ENCODE measurements at places on chromosomes 4 and X.
A peak's percentile ranks its signal among the peaks of the same experiment; 100 is the strongest.

GRCh38 chr4:62806816-62807215, 1602.4 kb downstream of the TECRL start:
- DNase-seq: no peak

- no peak for DNase-seq
Observed at GRCh38 chr4:67371615-67372014, 173.7 kb downstream of the CENPC start.

- no peak for DNase-seq
Observed at GRCh38 chr4:136306361-136306760, 1225.9 kb downstream of the PCDH18 start.

GRCh38 chr4:10285028-10285427, 168.4 kb upstream of the WDR1 start:
- no peak for DNase-seq

DNA sequence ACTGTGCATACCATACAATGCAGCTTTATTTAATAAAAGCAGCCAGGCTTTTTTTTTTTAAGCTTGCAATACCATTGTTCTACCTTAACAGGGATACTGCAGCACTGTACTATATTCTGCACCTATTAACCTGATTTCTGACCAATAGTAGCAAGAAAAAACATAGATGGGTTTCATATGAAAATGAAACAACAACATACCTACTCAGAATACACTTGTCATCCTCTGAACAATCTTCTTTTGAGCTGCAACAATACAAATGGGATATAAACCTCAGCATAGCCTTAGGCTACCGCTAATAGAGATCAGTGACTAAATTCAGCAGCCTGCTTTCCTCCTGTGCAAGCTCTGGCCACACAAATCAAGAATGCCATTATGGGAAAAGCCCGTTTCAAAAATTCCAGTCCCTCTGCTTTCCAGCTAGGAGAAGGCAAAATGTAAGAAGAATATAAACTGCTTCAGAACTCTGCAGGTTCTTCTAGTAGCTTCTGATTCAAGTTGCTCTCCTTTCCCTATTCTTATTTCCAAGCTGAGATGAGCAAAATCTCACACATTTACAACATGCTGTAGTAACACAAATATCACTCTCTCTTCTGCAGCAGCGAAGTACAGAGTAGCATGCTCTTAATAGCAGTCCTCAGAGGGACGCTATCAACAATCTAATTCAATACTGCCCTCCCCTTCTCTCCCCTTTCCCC, 143.4 kb downstream of the KLHL13 start:
- DNase-seq: no peak

DNA sequence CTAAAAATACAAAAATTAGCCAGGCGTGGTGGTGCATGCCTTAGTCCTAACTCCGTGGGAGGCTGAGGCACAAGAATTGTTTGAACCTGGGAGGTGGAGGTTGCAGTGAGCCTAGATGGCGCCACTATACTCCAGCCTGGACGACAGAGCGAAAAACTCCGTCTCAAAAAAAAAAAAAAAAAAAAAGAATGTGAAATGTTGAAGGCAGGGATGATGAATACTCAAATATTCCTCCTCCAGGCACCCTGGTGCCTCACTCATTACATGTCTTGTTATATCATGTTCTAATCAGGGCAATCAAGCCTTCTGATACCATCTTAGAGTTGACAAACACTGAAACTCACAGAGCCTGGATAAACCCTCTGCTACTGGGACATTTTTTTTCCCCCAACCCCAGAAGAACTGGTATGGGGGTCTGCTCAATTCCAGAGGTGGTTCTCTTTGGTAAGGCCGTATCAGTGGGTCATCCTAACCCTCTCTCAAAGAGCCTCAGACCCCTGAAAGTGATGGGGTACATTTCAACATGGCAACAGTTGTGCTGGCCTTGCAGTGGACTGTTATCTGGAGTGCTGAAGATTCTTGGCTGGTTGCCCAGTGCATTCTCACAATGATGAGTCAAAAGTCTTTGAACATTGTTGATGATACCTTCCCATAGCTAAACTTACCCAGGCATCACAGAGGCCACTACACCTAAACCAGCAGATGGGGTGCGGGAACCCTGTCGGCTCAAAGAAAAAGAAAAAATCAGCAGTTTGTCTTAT, 2.4 kb upstream of the SH3KBP1 start:
- DNase-seq: peak; percentile 75

DNA sequence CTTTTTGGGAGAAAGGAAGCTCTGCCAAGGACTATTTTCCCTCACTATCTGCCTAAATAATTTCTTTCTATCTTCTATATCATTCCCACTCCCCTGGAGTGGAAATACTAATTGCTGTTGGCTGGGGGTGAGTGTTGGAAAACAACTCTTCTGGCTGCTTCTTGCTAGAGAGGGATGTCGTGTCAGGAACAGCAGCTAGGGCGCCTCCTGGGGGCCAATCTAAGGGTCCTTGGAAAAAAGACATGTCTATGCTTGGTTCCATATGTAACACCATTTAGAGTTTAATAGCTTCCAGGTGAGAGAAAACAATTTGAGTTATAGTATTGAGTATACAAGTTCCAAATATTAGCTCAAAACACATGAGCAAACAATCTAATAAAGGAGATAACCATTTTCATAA, 111.3 kb downstream of the MAGEE1 start:
- no peak for DNase-seq

DNA sequence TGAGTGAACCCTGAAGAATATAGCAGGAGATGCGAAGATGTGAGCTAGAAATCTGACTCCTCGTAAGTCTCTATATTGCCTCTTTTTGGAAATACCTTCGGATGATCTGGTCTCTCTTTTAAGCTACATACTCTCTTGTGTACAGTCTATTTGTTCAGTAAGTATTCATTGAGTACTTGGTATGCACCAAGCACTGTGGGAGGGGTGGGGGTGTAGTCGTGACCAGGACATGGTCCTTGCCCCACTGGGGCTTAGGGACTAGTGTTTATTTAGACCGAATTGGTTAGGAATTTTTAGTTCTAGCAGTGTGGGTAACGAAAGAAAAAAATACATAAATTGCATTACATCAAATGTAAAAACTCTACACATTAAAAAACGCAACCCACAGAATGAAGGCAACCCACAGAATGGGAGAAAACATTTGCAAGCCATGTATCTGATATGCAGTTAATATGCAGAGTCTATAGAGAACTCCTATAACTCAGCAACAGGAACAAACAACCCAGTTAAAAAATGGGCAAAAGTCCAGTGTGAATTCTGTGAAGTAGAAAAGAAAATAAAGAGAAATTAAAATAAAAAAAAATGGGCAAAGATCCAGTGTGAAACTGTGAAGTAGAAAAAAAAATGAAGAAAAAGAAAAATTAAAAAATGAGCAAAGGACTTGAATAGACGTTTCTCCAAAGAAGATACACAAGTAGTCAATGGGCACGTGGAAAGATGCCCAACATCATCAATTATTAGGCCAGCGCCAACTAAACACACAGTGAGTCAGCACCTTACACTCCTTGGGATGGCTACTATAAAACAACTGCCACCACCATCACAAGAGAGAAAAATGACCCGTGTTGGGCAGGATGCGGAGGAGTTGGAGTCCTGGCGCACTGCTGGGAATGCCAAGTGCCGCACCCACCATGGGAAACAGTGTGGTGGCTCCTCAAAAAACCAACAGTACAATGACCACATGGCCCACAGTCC, 43.8 kb downstream of the RGS12 start:
- no peak for DNase-seq

DNA sequence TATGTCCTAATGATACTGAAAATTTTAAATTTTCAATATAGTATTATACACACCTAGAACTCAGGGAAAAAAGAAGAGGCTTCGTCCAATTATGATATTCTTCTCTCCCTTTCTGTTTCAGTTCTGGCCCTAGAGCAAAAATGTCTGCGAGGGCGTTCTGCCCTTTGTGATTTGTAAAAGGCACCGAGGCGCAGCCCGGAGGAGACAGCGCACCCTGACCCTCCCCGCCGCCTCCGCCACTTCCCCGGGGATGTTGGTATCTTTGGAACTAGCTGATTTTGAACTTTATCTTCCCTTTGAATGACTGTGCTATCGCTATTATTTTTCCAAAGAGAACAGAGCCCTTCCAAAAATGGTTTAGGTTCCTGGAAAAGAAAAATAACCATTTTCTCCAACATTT, 173.2 kb upstream of the FAM9B start:
- DNase-seq: no peak

- no peak for DNase-seq
Observed at GRCh38 chrX:113514906-113515305, 674.3 kb upstream of the AMOT start.

DNA sequence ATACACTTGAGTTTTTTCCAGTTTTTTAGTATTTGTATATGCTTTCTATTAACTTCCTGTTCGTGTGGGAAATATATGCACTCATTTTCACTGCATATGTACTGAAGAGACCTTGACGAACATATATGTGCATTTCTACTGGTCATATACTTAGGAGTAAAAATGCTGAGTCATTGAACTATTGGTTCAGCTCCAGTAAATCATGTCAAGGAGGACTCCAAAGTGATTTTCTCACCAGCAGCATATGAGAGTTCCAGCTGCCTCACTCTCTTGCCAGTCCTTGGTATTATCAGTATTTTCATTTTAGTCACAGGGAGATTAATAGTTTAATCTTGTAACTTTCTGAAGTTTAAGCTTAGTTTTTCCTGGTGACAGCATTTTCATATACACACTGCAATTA, 2750.2 kb downstream of the ARAP2 start:
- no peak for DNase-seq

DNA sequence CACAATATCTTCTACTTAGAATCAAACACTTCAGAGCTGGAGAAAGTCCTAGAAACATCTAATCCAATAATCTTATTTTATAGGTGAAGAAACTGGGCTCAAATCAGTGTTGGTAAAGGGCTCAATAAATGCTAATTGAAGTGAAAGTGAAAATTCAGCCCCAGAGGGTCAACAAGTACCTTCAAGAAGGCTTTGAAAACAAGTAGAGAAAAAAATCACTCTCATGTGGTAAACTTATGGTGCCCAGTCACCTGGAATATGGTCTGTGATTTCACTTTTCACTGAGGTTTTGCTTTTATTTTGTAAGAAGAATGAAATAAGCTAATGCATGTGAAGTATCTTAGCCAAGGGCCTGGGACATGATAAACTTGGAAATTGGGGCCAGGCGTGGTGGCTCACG, 29.1 kb upstream of the EIF4E start:
- no peak for DNase-seq

- no peak for DNase-seq
Observed at GRCh38 chrX:37302569-37302968, 46.6 kb upstream of the PRRG1 start.

DNA sequence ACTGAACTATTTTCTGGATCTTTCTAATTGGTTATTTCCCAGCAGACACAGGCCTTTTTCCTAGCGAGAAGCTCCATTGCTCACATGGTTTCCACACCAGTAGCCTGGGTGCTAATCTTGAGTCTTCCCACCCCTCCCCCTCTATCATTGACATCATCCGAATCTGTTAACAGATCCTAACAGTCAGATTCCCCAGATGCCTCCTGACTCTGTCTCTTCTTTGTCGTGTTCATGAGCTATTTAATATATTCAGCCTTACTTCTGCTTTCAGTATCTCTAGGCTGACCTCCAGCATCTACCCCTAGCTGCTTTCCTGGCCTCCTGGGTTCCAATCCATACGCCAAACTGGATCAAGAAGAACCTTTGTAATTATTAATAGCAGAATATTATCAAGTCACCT, 85.0 kb downstream of the CLNK start:
- DNase-seq: no peak

DNA sequence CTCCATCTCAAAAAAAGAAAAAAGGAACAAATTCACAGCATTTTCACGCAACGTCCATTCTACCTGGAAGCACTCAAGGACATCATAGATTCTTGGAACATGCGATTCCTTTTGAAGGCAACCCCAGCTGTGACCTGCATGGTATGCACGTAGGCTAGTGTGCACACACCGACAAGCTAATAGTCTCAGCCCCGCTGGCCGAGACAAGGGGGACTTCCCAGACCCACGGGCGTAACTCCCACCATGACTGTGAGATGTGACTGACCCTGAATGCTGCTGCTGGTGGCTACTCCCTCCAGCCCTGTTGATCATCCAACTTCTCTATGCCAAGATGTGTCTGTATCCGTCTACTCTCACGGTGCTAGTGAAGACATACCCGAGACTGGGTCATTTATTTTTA, 78.3 kb downstream of the CRLF2 start:
- DNase-seq: no peak

- DNase-seq: peak; percentile 73
Observed at GRCh38 chrX:75522565-75523431, at the start of gene ZDHHC15. Gene ZDHHC15, minus strand, starts transcription at chrX:75523037. Its CDS starts 13 bp downstream, at chrX:75523024.
